ENCODE measurements at places on chromosomes 5 and 9.

GRCh38 chr9:100590481-100590880, 12.6 kb downstream of the CAVIN4 start:
- DNase-seq = no peak

DNA sequence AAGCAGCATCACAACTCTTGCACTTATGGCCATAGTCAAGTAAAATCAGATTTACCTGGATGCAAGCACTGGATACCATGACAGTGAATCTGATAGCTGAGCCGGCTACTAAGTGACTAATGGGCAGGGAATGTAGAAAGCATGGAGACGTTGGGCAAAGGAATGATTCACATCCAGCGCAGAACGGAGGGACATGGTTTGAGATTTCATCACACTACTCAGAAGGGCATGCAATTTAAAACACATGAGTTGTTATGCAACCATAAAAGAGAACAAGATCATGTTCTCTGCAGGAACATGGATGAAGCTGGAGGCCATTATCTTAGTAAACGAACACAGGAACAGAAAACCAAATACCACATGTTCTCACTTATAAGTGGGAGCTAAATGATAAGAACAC, 169.1 kb upstream of the PIK3R1 start:
- no peak for DNase-seq

- no peak for DNase-seq
These were observed 15.5 kb upstream of the FRRS1L start for GRCh38 chr9:109182550-109182939.

- DNase-seq = no peak
These were observed 487.2 kb downstream of the ENC1 start for GRCh38 chr5:74153255-74153790.

DNA sequence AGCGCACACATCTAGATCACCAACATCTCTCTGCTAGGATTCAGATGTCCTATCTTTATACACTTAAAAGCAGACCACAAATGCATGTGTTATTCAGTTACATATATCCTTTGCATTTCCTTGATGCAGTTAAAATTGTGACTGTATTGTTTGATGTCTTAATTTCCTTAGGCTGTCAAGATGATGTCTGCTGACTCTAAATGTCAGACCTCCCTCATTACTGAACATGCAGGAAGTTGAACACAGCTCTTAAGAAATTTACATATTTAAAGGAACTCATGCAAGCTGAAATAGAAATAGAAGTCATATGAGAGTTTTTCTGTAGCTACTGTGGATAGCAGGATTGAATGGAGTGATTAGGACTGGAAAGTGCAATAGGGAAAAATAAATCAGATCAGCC, 336.5 kb upstream of the SEMA6A start:
- no peak for DNase-seq

DNA sequence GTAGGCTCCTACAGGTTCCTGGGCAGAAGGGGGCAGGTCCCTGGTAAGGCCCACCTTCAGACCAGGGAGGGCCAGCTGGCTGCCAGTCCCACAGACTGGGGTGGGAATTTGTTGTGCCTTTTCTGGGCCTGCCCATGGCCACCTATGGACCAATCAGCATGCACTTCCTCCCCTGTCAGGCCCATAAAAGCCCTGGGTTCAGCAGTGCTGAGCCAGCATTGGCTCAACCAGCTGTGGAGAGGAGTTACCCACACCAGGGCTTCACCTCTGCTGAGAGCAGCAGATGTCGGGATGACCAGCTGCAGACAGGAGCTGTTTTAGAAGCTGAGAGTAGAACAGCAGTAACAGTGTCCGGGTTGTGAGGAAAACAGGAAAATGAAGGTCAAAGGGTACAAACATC, 373.4 kb upstream of the ACO1 start:
- no peak for DNase-seq

DNA sequence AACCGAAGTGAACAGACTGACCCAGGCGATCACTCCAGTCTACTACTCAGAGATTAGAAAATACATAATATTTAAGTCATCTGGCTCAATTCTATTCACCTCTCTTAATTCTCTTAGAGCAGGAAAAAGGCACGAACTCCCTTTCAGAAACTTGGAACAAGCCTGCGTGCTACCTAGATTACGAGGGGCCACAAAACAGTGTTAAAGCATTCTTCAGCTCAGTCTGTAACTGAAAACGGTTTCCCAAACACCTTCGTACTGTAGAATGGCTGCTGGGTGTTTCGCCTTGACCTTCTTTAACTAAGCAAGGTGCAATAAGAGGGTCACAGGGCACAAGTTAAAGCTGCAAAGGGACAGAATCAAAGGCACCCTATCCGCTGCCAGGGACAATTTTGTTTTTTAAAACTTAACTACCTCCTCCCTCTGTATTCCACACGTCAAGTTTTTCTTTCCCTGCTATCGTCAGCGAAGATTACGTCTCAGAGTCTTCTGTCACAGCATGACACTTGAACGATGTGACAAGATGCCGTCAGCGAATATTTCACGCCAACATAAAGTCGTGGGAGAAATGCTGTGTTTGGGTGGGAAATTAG, 687 bp downstream of the LYSMD3 start:
- no peak for DNase-seq

- no peak for DNase-seq
These were observed 12.2 kb upstream of the CLPTM1L start for GRCh38 chr5:1356873-1357787.

GRCh38 chr9:68706363-68707201, 1.5 kb downstream of the PIP5K1B start:
- DNase-seq = no peak

All from cortex of kidney (tissue), 1 donor.